ENCODE measurements at places on chromosomes 1 and 21.

GRCh38 chr1:155882235-155882634 lies 22.9 kb downstream of the SYT11 start:
- no peak for DNase-seq

GRCh38 chr21:36027347-36027746 lies 33.0 kb downstream of the SETD4 start:
- peak; percentile 13 for DNase-seq

GRCh38 chr1:221099747-221100595 lies 220.7 kb downstream of the HLX start:
- DNase-seq, result no peak

- DNase-seq, result no peak
These were observed 340.6 kb downstream of the ZNF326 start for GRCh38 chr1:90335558-90335957.

- DNase-seq, result peak; percentile 60
These were observed 341.0 kb upstream of the NEGR1 start for GRCh38 chr1:72623299-72623708.

GRCh38 chr1:86481966-86482365 lies 13.2 kb downstream of the CLCA1 start:
- DNase-seq, result no peak

DNA sequence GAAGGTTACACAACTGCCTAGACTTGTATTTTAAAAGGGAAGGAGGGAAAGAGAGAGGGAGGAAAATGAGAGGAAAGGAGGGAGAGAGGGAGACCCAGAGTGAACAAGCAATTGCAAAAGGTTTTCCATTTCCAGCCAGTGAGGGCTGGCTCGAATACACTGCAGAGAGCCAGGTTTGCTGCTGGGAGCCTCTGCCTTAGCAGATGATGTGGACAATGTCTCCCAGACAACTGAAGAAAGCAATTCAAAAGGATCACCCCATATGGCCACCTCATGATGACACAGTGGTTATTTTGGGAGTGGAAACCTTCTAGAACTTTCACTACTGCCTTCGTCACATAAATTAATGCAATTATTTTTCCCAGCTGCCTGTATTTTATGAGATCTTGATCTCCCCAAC lies 86.4 kb downstream of the BCAR3 start:
- no peak for DNase-seq

DNA sequence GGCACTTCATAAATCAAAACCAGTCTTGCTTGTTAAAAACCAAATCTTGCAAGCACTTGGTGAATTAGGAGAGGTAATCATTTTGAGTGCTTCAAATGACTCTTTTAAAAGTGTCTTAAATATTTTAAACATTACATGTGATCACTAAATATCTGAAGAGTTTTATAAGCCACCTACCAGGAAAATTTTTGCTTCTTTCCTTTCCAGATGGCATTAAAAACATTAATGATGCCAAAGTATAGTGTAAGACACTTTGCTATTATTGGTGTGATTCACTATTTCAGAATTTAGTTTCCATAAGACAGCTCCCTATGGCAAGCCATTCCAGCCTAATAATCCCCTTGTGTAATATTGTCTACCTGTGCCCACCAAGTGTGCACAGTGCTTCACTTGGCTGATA lies 548.8 kb upstream of the ADAMTS5 start:
- no peak for DNase-seq

DNA sequence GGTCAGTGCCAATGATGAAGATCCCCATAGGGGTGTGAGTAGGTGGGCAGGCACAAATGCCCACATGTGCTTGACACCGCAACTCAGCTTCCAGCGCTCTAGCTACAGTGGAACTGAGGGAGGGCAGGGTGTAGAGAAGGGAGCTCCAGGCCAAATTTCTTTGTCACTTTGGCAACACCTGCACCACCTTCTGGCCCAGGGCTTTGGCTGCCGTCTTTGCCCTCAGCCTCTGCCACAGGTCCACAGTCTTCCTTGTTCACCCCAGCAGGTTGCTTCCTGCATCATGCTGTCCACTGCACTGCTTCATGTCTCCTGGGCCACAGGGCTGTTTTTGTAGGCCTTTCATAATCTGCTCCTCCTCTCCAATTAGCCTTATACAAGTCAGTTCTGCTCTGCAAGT lies 20.4 kb upstream of the FMOD start:
- no peak for DNase-seq

GRCh38 chr1:72278461-72278860 lies 3.9 kb downstream of the NEGR1 start:
- no peak for DNase-seq

- peak; percentile 32 for DNase-seq
These were observed 32.1 kb downstream of the PCSK9 start for GRCh38 chr1:55071477-55071876.

GRCh38 chr1:205013683-205014367 lies 29.2 kb upstream of the CNTN2 start:
- peak; percentile 68 for DNase-seq

DNA sequence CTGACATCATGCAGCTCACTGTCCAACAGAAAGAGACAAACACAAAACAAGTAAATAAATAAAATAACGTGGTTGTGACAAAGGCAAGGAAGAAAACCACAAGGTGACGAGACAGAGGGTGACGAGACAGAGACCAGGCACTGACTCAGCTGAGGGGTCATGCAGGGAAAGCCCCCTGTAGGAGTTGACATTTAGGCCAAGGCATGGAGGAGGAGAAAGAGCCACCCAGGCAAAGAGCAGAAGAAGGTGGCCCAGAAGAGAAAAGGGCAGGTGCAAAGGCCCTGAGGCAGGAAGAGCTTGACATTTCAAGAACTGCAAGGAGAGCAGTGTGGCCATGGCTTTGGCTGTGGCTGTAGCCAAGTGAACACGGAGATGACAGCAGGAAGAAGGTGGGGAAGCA lies 65.1 kb upstream of the ID3 start:
- DNase-seq, result no peak

- DNase-seq, result no peak
These were observed 68.4 kb downstream of the LUZP1 start for GRCh38 chr1:23100074-23100748.

GRCh38 chr1:185813401-185813979 lies 79.3 kb downstream of the HMCN1 start:
- DNase-seq, result peak; percentile 58

DNA sequence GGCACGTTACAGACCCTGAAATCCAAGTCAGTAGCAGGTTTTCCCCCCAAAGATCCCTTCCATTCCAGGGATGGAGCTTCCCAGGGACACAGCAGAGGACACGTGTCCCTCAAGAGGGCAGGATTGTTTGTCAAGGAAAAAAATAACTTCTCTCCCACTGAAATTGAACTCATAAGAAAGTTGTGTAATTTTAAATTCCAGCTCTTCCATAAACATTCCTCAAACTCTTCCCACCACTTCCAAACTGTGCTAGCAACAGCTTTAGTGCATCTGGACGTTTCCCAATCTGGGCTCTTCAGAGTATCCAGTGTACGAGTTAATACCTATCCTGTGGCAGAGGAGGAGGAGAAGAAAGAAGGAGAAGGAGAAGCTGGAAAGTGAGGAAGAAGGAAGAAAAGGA lies 79.6 kb downstream of the PSMG1 start:
- no peak for DNase-seq

DNA sequence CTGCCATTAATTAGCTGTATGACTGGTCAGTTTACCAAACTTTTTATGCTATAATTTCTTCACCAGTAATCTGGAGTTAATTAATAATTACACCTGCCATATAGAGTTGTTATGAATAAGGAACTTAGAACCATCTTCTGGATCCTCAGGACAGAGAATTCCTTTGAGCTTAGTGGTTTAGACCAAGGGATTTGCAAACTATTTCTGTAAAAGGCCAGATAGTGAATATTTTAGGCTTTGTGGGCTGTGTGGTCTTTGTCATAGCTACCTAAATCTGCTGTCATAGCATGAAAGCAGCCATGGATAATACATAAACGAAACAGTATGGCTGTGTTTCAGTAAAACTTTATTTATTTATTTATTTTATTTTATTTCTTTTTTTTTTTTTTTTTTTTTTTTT lies 9.0 kb downstream of the TIMM17A start:
- DNase-seq, result no peak

DNA sequence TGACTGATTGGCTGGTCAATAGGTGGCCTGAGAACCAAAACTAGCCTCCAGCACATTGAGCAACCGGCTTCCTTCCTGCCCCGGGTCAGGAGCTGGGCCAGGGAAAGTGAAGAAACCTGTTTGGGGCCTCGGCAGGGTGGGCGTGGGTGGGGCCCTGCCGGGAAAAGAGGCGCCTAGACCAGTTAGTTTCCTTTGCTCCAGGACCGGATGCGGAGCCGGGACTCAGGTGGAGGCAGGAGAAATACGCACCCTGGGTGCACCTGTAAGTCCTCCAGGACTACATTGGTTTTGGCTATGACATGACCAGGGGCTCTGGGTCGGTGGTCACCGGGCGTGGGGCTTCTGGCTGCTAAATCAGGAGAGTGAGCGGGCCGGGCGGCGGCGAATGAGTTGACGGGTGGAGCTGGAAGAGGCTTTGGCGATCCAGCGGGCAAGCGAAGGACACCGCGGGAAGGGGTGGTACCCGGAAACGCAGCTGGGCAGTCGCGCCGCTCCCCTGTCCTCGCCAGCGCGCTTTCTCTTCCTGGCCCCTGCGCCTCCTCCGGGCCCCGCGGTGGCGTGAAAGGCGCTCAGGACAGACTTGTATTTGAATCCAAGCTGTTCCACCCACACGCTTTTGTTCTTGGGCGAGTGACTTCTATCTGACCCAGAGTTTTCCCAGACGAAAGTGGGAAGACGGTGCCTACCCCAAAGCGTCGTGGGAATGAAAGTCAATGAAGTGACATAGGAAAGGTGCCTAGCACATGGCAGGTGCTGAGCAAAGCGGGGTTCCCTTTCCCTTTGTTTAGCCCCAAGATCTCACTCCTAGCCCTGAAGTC lies 30.6 kb upstream of the JUN start:
- no peak for DNase-seq

DNA sequence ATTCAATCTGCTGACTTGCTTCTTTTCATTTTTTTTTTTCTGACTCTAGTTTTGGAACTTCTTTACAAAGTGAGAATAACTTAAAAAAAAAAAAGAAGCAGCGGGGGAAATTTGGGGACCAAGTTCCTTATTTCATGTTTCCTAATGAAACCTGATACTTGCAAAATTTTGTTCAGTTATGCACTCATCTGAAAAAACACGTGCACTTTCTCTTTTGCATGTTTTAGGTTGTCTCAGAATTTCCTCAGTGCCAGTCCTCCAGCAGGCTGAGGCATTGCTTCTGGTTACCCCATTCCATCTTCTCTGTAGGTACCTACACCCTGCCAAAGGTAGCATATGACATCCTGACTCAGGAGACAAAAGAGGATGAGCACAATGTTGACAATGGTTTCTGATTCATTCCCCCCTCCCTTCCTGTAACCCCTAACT lies 299.7 kb downstream of the GRIK1 start:
- no peak for DNase-seq

- no peak for DNase-seq
These were observed 6.3 kb downstream of the VANGL1 start for GRCh38 chr1:115647919-115648650.

DNA sequence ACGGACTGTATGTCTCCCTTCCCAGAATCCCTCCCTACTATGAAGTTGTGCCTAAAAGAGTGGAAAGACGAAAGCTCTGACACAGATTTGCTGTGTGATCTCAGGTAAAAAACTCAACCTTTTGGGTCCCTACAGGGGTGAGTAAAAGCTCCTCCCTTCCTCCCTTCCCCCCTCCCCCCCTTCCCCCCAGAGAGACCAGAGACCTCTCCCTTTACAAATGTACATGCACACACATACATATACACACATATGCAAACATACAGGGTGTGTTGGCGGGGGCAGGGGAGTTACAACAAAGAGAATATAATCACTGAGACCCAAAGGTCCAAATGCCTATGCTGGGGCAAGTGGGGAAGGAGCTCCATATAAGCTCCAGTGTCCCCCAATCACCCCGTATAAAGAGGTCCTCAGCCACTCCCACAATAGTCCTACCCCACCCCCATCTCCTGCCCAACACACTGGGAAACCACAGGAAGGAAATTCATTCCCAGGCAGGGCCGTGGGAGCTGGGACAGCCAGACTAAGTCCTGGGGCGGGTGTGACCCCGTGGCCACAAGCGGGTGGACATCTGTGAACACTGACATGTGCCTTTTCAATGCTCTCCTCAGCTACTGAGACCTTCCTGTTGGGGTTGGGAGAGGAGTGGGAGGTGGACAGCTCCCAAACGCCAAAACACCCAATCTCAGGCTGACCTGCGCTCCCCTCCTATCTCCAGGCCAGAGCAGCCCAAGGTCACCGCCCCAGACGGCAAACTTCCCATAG lies 2.0 kb downstream of the MEF2D start:
- DNase-seq, result no peak

DNA sequence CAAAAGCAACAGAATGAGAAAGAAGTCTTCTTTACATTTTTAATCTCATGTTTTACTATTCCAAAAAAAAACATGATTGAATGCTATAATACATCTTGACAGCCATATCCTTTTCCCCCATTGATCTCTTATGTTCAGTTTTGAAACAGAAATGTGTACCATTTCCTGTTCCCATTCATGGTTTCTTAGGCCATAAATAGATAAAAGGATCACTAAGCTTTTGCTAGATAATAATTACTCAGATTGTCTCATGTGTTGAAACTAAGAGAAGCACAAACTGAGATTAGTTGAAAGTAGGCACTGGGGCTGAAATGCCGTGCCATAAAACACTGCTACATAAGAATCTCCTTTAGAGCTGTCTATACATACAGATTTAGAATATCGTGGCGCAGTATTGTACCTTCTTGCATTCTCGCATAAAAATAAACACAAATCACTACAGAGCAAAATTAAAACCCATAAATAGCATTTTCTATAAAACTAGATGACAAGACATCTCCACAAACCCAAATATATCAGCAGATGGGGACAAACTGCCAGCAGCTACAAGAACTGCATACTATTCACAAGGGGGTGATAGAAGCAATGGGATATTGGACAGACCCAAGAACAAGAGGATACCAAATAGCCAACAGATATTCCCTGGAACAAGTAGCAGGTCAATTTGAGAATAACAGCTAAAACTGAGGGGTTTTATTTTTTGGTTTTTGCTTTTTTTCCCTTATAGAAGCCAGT lies 405.3 kb upstream of the PRMT6 start:
- no peak for DNase-seq

- no peak for DNase-seq
These were observed 35.2 kb upstream of the MAGOH start for GRCh38 chr1:53273526-53273925.

All from NCI-H1092 treated with DMSO at 0.1 percent for 48 hours (cell line).